NCI-H446 (cell line): ENCODE measurements at places on chromosomes 1 and 21.

- DNase-seq = no peak
Measured at GRCh38 chr21:42781971-42782722, 97.2 kb downstream of the WDR4 start.

DNA sequence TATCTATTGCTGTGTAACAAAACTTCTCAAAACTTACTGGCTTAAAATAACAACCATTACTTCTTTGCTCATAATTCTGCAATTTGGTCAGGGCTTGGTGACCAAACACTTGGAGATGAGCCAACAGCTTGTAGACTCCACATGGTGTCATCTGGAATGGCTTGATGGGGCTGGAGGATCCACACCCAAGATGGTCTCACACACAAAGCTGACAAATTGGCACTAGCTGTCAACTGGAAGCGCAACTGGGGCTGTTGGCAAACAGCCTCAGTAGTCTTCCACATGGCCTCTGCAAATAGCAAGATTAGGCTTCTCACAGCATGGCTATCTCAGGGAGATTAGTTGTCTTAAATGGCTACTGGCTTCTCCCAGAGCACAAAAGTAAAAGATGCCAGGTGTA lies 27.1 kb upstream of the MTF2 start:
- DNase-seq = peak; percentile 53

DNA sequence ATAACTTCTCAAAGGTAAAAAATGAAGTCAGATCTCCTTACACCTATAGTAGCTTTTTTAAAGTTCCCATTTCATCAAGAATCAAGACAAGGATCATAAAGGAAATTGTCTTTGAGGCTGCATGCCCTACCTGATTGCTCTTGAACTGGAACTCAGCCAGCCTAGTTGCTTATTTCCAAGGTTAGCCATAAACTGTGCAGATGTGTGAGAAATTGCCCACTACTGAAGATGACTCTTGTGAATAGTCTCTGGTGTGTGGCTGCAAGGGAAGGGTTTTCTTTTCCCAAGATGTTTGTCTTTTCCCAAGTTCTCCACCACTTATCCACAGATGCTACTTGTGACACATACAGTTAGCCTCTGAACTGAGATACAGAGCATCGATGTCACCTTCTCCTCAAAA lies 81.7 kb upstream of the DUSP10 start:
- no peak for DNase-seq

DNA sequence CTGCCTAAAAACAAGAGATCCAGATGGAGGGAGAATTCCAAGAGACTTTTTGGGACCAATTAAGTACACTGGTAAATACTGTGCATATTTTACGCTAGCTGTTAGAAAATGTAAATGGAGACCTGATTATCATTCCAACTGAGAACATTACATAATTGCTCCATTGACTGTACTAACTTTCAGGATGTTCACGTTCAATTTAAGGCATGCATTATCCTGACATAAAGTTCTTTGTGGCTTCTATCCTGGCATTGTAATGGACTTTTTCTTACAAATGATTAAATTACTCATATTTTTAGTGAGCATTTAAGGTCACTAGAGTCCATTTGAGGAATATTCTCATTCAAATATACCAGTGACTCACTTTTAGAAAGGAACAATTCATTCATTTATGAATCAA lies 883.3 kb upstream of the TMPRSS15 start:
- DNase-seq = no peak
